ENCODE measurements at places on chromosomes 2 and 18. TPM values are rescaled to one million over a fixed set of nuclear protein-coding genes. Genes with fewer than 3 reads are reported as not detected.

OLA1 gene
- total RNA-seq = 75.4 TPM

CPLX4 gene
- total RNA-seq = not detected

- no peak for ATAC-seq
Observed at GRCh38 chr2:70062270-70062669, 25.0 kb upstream of the PCBP1 start.

GRCh38 chr2:79711098-79711497 is 198.2 kb downstream of the CTNNA2 start:
- no peak for ATAC-seq

DNA sequence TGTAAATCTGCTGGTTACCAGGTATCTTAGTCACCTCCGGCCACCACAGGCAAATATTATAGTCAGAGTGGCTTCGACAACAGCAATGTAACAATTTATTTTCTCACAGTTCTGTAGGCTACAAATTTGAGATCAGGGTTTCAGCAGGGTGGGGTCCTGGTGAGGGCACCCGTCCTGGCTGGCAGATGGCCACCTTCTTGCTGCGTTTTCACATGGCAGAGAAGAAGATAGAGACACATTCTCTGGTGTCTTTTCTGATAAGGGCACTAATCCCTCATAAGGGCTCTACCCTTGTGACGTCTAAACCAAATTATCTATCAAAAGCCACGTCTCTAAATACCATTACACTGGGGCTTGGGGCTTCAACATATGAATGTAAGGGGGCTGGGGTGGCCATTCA is 843.2 kb upstream of the FANCL start:
- ATAC-seq = no peak

DNA sequence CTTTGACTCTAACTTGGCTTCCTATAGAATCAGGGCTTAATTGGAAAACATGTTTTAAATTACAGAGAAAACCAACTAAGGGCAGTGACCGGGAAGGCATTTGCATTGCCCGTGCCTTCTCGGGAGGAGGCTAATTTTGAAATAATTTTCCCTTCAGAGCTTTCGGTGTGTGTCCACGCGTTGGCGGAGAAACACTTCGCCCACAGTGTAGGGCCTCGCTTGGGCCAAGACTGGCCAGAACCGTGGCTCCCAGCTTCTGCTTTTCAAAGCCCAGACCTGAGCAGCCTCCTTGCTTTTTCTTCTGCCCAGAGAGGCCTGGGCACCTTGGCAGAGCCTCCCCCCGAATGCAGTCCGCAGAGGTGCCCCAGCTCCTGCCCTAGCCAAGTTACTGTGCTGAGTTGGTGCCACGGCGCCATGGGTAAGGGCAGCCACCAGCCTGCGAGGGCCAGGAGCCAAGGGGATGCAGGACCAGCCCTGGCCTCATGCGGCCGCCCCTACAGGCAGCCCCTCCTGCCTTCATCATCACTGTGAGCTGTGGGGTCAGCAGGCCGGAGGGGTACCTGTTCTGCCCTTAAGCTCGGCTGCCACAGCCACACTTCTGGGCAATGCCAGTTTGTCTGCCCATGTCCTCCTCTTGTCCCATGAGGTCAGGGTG is 57.4 kb downstream of the NFATC1 start:
- ATAC-seq = no peak

GRCh38 chr2:198042189-198042588 is 237.8 kb downstream of the PLCL1 start:
- ATAC-seq = no peak
